ENCODE measurements at places on chromosomes 11 and 22. TPM values are rescaled to one million over a fixed set of nuclear protein-coding genes. Genes with fewer than 3 reads are reported as not detected.

Gene MYO7A
- 0.47 TPM for total RNA-seq

Gene KCNJ1
- not detected for total RNA-seq

Gene DEPDC7
- 3.1 TPM for total RNA-seq

Gene KRTAP5-7
- total RNA-seq: not detected

Gene LDHAL6A
- 0.62 TPM for total RNA-seq

Gene PAMR1
- total RNA-seq: 3.0 TPM

Gene TTC9C
- 23.7 TPM for total RNA-seq

Gene GLB1L2
- 1.1 TPM for total RNA-seq

Gene APOA5
- total RNA-seq: not detected

Gene P2RX6
- total RNA-seq: not detected

Gene ANAPC15
- 11.7 TPM for total RNA-seq

Gene OR10G6
- total RNA-seq: not detected

Gene SCGB1D2
- not detected for total RNA-seq

Gene SERHL2
- total RNA-seq: 5.6 TPM

Gene PKP3
- total RNA-seq: under 0.01 TPM

Gene SNX32
- total RNA-seq: 7.3 TPM

Gene SLC7A4
- 1.4 TPM for total RNA-seq

Gene NXPE1
- not detected for total RNA-seq

Gene APLNR
- 5.8 TPM for total RNA-seq

Gene BTG4
- not detected for total RNA-seq

Gene LPXN
- 2.7 TPM for total RNA-seq

Gene CNTF
- 2.7 TPM for total RNA-seq

Gene NLRP14
- total RNA-seq: 0.94 TPM

Gene KCNQ1OT1
- 2.8 TPM for total RNA-seq

Gene PNPLA3
- 12.8 TPM for total RNA-seq

Gene NRXN2
- 219 TPM for total RNA-seq

Gene TBCEL
- 62.2 TPM for total RNA-seq

Gene TMEM132A
- total RNA-seq: 104 TPM

Gene CHRNA10
- total RNA-seq: not detected

Gene BAIAP2L2
- not detected for total RNA-seq

Gene IMMP1L
- 17.0 TPM for total RNA-seq

Gene RPS6KB2
- total RNA-seq: 13.1 TPM

Gene ANGPTL5
- total RNA-seq: 0.62 TPM

All from occipital lobe (tissue), 3 donors.